T47D (cell line): ENCODE measurements at places on chromosomes 2 and 18.

GRCh38 chr2:131041402-131042147 lies 51.7 kb downstream of the FAM168B start:
- no peak for DNase-seq

DNA sequence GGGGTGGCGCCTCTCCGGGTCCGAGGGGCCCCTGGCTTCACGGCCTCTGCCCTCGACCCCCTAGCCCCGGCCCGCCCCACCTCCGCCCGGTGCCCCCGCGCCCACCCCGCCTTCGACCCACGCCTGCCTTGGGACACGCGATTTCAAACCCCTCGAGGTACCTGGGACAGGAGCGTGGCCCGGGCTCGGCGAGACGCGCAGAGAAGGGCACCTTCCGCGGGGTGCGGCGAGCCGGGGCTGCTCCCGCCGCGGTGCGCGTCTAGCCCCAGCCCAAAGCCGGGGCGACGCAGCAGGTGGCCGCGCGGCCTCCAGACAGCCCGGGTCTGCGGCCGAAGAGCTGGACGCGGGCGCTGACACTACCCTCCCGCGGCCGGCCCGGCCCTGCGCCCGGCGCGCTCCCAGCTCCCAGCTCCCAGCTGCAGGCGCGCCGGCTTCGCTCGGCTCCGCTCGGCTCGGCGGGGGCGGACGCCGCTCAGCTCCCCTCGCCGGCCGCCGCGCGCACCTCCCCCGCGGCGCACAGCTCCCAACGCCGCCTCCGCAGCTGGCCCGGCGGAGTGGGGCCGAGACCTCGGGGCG lies at the start of gene CRACDL:
Gene CRACDL (minus strand): TSS at position 449 of the 576 bp plus-strand sequence. CDS start 89,425 bp downstream, outside the sequence.
- peak; percentile 38 for DNase-seq

- peak; percentile 25 for DNase-seq
Observed at GRCh38 chr2:137050949-137051348, 285.6 kb downstream of the THSD7B start.

- DNase-seq, result no peak
Observed at GRCh38 chr2:145692971-145693478, 1173.1 kb upstream of the ZEB2 start.

- peak; percentile 9 for DNase-seq
Observed at GRCh38 chr2:215435280-215435869, 493 bp downstream of the FN1 start.

- peak; percentile 66 for DNase-seq
Observed at GRCh38 chr18:26405190-26405801, 143.1 kb downstream of the KCTD1 start.

GRCh38 chr2:41736586-41736985 lies 311.2 kb upstream of the PKDCC start:
- no peak for DNase-seq
